ENCODE measurements at places on chromosomes 12 and 14. TPM values are rescaled to one million over a fixed set of nuclear protein-coding genes. Genes with fewer than 3 reads are reported as not detected.

DNA sequence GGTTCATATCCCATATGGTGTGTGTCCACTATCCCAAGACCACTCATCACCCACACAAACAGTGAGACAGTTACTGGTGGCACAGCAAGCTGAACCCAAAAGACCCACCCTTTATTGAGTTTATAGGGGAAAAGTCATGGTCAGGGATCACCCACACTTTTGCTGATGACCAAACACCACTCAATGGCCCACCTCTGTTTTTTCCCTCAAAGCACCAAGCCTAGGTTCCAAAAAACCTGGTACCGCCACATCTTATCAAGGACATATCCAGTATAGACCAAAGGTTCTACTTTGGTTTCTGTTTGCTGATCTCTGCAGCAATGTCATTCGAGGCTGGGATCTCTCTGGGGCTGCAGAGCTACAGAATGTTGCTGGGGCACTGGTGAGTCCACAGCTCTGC is 19.7 kb upstream of the OR6S1 start:
- H3K36me3 ChIP-seq = no peaks in the 10 kb centered on the region
- no peak overlapping the region for H3K4me3 ChIP-seq
- peaks cover 12% of the 10 kb centered on the region for H3K4me1 ChIP-seq
- peaks cover 43% of the 10 kb centered on the region for H3K27me3 ChIP-seq
- DNase-seq = no peak

- no peak overlapping the region for H3K27ac ChIP-seq
- H3K27me3 ChIP-seq = no peaks in the 10 kb centered on the region
- peaks cover 70% of the 10 kb centered on the region for H3K36me3 ChIP-seq
Measured at GRCh38 chr12:110373425-110373824, 30.1 kb downstream of the ANAPC7 start.

DNA sequence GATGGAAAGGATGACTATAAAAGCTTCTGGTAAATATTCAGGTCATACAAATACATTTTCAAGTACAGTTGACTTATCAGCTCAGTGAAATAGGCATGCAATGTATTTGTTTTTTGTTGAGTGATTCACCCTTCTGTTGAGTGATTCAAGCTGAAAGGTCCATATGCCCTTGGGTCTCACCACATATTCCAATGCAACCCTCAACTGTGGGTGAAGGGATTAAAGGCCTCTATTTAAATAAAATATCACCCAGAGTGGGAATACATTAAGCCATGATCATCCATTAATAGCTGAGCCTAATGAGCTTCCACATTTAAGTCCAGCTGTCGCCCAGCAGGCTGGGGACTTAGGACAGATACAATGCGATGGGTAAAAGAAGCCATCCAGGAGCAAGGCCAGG is 120.2 kb downstream of the CRACR2A start:
- H3K36me3 ChIP-seq = no peaks in the 10 kb centered on the region
- no peak overlapping the region for H3K27ac ChIP-seq
- DNase-seq = no peak
- H3K27me3 ChIP-seq = no peaks in the 10 kb centered on the region
- H3K4me1 ChIP-seq = no peaks in the 10 kb centered on the region
- no peak overlapping the region for H3K4me3 ChIP-seq

DNA sequence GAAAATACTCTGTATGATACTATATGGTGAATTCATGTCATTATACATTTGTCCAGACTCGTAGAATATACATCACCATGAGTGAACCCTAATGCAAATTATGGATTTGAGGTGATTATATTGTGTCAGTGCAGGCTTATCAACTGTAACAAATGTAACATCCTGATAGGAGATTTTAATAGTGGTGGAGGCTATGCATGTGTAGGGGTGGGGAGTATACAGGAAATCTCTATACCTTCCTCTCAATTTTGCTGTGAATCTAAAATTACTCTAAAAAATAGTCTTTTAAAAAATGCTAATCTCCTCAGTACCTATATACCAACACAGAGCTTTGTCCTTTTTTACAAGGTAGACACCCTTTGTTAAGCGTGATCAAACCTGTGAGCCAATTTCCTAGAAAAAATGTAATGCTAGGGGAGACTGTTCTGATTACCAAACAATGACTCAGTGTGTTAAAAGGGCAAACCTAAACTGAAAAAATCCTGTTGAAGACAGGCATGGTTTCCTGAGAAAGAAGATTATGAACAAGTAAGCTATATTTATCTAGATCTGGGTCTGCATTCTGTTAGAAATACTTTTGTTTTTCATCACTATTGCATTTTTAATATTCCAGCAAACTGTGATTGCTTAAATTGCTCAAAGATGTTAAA is 170.9 kb downstream of the DUSP6 start:
- H3K36me3 ChIP-seq = no peaks in the 10 kb centered on the region
- peaks cover 23% of the 10 kb centered on the region for H3K4me1 ChIP-seq
- DNase-seq = no peak
- H3K27ac ChIP-seq = no peak overlapping the region
- no peaks in the 10 kb centered on the region for H3K27me3 ChIP-seq
- no peak overlapping the region for H3K4me3 ChIP-seq

- H3K36me3 ChIP-seq = no peaks in the 10 kb centered on the region
- DNase-seq = no peak
- no peak overlapping the region for H3K27ac ChIP-seq
- peaks cover 49% of the 10 kb centered on the region for H3K27me3 ChIP-seq
Measured at GRCh38 chr12:131384544-131384855, 326.4 kb upstream of the SFSWAP start.

- no peaks in the 10 kb centered on the region for H3K4me1 ChIP-seq
- H3K4me3 ChIP-seq = no peak overlapping the region
- no peak for DNase-seq
- no peaks in the 10 kb centered on the region for H3K27me3 ChIP-seq
- no peak overlapping the region for H3K27ac ChIP-seq
Measured at GRCh38 chr14:91727121-91727520, 4.8 kb downstream of the CATSPERB start.

DNA sequence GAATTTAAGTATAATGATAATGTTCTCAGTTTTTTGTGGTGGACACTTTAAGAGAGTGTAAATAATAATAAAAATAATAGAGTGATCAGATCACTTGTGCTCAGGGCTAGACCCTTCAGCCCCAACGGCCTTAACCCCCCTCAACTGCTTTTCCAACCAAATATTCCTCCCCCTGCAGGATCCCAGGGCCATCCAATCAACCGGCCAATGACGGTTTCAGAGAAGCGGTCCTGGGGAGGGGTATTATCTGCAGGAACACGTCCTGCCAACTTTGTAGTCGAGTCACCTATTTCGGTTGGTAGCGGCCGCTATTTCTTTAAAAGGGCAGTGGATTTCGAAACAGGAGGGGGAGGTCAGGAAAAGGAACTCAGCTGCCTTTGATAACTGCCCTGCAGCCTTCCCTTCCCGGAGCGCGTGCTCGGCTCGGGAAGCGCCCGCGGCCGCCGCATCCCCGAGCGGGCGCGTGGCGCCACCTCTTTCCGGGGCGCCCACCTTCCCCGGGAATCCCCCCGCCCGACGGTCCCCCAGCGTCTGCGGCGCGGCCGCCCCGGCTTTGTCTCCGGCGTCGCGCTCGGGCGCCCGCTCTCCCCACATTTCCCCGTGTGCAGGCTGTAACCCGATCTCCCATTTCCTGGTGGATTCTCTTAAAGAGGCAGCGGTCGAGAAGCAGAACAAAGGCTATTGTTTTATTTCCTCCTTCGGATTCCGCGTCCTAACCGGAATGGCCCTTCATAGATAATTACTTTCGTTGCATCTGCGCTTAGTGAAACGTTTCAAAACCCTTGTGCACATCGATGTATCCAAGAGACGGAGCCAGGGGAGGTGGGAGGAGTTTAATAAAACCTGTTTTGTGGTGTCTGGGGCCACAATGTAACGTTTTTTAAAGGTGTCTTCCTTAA is 711 bp upstream of the ETV6 start:
- DNase-seq = peak; percentile 71
- no peaks in the 10 kb centered on the region for H3K27me3 ChIP-seq
- H3K4me1 ChIP-seq = peaks cover 26% of the 10 kb centered on the region

DNA sequence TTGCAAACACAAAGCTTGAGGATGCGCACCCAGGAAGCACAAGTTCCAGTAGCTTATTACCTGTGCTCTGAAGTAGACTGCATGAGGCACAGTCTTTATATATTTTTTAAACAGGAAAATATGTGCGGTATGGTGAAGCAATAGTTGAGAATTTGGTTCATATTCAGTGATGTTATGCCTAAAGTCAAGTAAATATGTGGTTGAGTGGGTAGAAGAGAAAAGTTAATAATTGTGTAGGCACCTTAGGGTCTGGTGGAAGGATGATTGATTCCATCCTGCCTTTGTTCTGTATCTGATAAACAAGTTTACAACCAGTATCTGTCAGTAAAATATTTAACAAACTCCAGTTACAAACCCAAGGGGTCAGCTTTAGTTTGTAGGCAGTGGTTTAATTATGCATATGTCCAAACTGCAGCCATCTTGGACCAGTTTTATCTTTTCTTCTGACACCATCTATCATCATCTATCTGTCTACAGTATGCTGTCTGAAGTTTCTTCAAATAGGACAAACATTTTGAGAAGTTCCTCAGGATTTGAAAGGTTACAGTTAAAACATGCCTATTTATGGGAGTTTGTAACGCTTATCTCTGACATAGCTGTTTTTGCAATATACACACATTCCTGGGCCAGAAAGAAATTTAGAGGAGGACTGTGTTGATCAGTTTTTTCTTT is 10.8 kb downstream of the SINHCAF start:
- H3K36me3 ChIP-seq = no peaks in the 10 kb centered on the region
- H3K27me3 ChIP-seq = no peaks in the 10 kb centered on the region
- no peak for DNase-seq
- H3K4me3 ChIP-seq = no peak overlapping the region

DNA sequence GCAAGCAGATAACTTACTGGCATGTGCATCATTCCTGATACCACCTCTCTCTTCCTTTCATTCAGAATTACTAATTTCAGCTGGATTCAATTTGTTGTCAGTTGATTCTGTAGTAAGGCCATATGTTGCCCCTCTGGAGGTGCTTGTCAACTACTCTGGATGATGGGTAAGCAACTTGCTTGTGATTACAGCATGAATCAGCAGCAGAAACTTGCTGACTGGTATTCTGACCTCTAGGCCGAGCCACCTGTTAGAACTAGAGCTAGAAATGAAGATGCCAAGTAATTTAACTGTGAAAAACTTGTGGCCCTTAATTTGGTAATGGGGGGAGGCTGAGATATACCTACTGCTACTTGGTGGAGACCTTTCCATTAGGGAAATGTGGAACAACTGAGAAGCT is 5.1 kb downstream of the RNF10 start:
- H3K4me3 ChIP-seq = no peak overlapping the region
- H3K36me3 ChIP-seq = peaks cover 23% of the 10 kb centered on the region
- peaks cover 79% of the 10 kb centered on the region for H3K4me1 ChIP-seq
- no peaks in the 10 kb centered on the region for H3K27me3 ChIP-seq
- DNase-seq = no peak

DNA sequence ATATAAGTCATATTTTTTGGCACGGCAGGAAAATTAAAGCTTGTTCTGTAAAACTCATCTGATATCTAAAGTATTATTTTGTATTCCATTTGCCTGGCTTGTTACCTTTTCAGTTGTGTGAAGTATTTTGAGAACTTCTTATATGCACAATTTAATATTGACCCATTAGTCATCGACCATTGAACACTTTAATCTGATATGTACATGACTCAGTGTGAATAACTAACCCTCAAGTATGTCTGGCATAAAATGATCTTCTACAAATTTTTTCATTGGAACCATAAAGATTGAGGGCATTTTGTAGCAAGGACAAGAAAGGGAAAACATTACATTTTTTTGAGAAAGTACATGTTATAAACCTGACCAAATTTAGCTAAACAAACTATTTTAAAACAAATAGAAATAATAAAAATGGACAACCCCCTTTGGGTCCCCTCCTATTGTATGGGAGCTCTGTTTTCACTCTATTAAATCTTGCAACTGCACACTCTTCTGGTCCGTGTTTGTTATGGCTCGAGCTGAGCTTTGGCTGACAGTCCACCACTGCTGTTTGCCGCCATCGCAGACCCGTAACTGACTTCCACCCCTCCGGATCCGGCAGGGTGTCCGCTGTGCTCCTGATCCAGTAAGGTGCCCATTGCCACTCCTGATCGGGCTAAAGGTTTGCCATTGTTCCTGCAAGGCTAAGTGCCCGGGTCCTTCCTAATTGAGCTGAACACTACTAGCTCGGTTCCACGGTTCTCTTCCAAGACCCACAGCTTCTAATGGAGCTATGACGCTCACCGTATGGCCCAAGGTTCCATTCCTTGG is 118.8 kb downstream of the SLC6A15 start:
- H3K36me3 ChIP-seq = no peaks in the 10 kb centered on the region
- H3K27ac ChIP-seq = no peak overlapping the region
- H3K27me3 ChIP-seq = no peaks in the 10 kb centered on the region
- no peak overlapping the region for H3K4me3 ChIP-seq
- H3K4me1 ChIP-seq = no peaks in the 10 kb centered on the region

DNA sequence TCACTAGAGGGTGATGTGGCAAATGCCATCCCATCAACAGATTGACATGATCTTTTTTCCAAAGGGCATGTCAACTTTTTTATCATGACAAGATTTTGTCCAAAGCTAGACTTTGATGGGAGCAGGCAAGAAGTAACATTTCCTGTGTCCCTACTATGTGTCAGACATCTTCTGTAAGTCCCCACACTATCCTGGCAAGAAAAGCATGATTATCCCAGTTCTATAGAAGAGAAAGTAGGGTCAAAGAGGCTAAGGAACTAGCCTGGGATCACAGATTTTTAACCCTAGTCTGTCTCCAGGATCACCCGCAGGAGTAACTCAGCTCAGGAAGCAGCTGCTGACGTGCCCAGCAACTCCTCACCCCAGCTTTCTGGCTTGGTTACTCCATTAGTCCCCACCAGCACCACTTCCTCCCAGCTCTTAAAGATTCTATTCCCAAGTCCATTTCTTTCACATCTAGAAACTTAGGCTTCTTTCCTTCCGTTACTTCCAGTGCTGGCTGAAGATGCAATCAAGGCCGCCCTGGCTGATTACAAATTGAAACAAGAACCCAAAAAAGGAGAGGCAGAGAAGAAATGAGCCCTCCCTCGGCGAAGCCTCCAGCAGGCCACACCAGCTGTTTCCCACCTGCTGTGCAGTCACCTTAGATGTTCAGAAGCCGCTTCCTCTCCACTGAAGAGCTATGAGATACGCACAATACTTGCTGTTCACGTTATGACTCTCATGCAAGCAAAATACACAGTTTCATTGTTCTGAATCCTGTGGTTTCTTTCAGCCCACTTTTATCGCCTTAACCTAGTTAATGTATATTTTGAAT is 6.2 kb downstream of the ISCU start:
- H3K27me3 ChIP-seq = no peaks in the 10 kb centered on the region
- peaks cover 66% of the 10 kb centered on the region for H3K36me3 ChIP-seq
- H3K4me1 ChIP-seq = peaks cover 48% of the 10 kb centered on the region
- H3K27ac ChIP-seq = peak overlapping the region; percentile 32
- no peak for DNase-seq

The RDH5 gene
- total RNA-seq = 11.1 TPM

The PRPH gene
- total RNA-seq = 1.0 TPM

All from lower lobe of right lung (tissue), 2 donors.